Articular chondrocyte of knee joint (primary cell): ENCODE measurements at places on chromosomes 6 and 20. TPM values are rescaled to one million over a fixed set of nuclear protein-coding genes. Genes with fewer than 3 reads are reported as not detected.

Gene HSPA12B
- 0.13 and 0.22 TPM in 2 replicates for total RNA-seq

Gene CBLN4
- total RNA-seq: not detected in 2 replicates

Gene SIGLEC1
- total RNA-seq: not detected in 2 replicates

Gene CD93
- total RNA-seq: 0.13 and 0.54 TPM in 2 replicates

Gene GRM4
- 0.11 TPM in 1 of 2 replicates, not detected in the other for total RNA-seq

Gene ITPR3
- total RNA-seq: 68.0 and 88.5 TPM in 2 replicates

Gene IP6K3
- not detected in 2 replicates for total RNA-seq

Gene IBTK
- total RNA-seq: 72.6 and 81.0 TPM in 2 replicates

Gene PGC
- not detected in 2 replicates for total RNA-seq

Gene SYCP2
- total RNA-seq: 2.6 and 2.7 TPM in 2 replicates

Gene FAM217A
- not detected in 2 replicates for total RNA-seq

Gene AIF1
- not detected in 2 replicates for total RNA-seq

Gene BPIFB4
- not detected in 2 replicates for total RNA-seq

Gene TCF15
- not detected in 2 replicates for total RNA-seq
